ENCODE measurements at places on chromosomes 7 and 10.

GRCh38 chr7:98073047-98073446, 33.6 kb upstream of the LMTK2 start:
- DNase-seq: no peak

DNA sequence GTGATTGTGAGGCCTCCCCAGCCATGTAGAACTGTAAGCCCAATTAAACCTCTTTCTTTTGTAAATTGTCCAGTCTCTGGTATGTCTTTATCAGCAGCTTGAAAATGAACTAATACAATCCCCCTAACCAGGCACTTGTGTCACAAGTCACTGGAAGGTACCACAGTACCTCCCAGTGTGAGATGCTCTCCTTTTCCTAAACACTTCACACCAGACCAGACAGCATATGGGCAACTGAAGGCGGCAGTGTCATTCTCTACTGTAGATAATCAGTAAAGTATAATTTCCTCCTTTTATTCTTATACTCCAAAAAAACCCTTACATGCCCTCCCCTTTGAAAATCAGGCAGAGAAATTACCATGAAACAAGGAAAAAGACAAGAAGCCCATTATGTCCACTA, 113.2 kb downstream of the CALN1 start:
- no peak for DNase-seq

- DNase-seq: no peak
Observed at GRCh38 chr10:96292971-96293920, 11.0 kb upstream of the DNTT start.

- no peak for DNase-seq
Observed at GRCh38 chr7:104371216-104371979, 43.0 kb downstream of the LHFPL3 start.

DNA sequence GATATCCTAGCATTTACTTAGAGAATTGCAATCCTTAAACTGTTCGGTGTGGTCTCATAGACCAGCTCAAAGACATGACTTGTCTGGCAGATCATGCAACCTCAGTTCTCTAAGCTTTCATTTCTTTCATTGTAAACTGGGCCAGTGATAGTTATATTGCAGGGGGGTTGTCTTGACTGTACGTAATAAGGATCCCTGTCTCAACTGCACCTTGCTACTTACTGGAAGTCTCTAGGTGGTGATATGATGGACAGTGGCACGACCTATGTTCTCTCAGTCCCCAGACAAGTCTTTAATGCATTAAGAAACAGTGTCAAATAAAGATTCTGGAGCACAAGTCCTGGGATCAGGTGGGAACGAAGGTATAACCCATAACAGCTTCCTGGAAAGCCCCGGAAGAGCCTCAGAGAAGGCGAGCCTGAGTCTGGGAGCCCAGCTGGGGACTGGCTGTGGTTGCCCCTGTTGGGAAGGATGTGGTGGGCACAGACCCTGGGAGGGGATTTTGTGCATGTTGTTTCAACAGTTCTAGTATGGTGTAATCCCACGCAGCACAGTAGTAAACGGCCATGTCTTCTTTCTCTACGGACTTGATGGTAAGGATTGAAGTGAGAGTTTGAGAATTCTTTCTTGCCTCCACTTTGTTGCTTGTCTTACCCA, 26.0 kb upstream of the TARP start:
- no peak for DNase-seq

DNA sequence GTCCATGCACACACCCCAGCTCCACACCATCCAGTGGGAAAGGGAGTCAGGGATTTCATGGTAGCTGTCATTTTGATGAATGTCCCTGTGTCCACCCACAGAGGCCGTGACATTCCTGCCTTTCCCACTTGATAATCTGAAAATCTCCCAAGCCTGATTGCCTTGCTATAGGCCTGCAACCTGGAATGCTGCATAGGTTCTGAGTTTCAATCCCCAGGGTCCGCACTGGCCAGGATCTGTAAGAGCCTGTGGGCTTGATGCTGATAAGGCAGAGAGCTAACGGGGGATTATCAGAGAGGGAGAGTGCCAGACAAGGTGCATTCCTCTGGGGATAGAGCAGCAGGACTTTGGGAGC, 57.5 kb downstream of the RBM20 start:
- no peak for DNase-seq

- no peak for DNase-seq
Observed at GRCh38 chr10:98568551-98568950, 121.8 kb upstream of the HPS1 start.

DNA sequence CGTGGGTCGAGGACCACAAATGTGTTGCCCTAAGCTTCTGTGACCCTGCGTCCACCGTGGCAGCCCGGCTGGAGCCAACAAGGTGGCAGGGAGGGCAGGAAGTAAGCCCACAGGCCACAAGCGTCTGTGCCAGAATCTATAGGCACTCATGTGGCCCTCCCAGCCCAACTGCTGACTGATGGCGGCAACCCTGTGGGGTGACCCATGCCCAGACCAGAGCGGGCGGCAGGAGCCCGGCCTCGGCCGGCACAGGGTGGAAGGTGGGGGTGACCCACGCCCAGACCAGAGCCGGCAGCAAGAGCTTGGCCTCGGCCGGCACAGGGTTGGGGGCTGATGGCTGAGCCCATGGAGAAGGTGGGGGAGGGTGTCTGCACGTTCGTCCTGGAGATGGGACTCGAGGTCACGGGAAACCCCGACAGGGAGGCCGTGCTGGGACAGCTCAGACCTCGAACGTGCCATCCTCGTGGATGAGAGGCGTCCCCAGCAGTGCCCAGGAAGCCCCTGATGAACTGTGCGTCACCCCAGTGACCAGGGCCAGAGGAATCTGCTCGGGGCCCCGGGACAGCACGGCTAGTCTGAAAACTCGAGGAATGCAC, 181.0 kb downstream of the ELFN1 start:
- DNase-seq: no peak

DNA sequence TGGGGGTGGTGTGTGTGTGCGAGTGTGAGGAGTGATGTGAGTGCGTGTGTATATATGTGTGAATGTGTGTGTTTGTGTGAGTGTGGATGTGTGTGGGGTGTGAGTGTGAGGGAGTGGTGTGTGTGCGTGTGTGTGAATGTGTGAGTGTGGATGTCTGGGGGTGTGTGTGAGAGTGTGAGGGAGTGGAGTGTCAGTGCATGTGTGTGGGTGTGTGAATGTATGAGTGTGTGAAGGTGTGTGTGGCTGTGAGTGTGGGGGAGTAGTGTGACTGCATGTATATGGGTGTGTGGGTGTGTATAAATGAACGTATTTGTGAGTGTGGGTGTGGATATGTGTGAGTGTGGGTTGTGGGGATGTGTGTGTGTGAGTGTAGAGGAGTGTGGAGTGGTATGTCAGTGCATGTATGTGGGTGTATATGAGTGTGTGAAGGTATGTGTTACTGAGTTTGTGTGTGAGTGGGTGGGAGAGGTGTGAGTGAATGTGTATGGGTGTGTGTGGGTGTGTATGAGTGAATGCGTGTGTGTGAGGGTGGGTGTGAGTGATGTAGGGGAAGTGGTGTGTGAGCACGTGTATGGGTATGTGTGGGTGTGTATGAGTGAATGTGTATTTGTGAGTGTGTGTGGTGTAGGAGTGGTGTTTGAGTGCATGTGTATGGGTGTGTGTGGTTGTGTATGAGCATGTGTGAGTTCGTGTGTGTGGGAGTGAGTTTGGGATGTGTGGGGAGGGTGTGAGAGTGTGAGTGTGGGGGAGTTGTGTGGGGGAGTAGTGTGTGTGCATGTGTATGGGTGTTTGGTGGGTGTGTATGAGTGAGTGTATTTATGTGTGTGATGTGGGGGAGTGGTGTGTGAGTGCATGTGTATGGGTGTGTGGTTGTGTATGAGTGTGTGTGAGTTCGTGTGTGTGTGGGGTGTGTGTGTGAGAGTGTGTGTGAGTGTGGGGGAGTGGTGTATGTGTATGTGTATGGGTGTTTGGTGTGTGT, 28.5 kb upstream of the NUB1 start:
- no peak for DNase-seq

DNA sequence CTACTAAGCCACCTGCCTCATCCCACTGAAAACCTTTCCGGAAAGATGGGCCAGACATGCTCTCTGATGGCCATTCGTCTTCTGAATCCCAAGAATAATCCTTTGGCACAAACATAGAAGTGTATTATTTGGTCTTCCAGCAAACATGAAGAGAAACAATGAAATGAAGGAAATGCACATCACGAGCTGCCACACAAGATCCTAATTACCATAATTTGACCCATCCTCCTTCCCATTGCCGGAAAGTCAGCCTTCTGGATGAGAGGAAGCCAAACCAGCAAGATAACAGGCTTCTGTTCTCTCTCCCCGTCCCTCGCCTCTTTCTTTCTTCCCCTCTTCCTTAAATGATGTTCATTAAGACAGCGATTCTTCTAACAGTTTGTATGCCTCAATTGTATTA, 218.9 kb upstream of the KMT2E start:
- no peak for DNase-seq

All from Daoy (cell line).